Thoracic aorta (tissue), 2 donors: ENCODE measurements at places on chromosomes 5 and 9.

GRCh38 chr5:67805666-67806348, 409.7 kb upstream of the PIK3R1 start:
- no peak for DNase-seq

GRCh38 chr5:22780756-22781155, 72.4 kb downstream of the CDH12 start:
- DNase-seq = no peak

GRCh38 chr9:76835571-76836283, 70.2 kb downstream of the PRUNE2 start:
- no peak for DNase-seq

DNA sequence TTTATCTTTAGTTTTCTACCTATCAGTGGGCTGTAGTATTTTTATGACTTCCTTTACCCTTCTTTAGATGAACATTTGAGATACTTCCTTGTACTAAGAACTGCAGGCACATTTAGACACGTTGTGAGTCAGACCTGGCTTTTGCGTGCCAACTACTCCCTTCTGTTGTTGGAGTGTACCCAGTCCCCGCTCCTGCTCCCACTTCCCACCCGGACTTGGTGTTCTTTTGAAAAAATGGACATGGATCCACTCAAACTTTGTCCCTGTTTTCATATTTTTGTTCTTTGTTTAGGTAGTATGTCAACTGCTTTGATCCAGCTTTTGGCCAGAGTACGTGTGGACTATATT, 60.7 kb downstream of the PARP8 start:
- DNase-seq = peak; percentile 15

- DNase-seq = no peak
Measured at GRCh38 chr5:154435226-154435625, 10.6 kb upstream of the SAP30L start.

DNA sequence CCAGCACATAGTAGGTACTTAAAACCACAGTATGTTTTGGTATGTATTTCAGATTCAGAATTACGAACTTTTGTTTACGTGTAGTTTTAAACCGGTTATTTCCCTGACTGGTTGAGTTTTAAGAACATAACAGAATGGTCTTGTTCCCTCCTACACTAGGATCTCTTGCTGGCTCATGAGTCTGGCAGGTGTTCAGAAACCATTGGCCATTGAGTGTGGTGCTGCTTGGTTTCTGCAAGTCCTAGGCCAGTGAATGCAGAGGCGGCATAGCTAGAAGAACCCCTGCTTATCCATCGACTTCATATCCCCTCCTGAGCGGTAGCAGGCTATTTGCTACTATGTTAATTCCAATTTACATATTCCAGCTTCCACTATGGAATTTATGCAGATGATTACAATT, 65.6 kb downstream of the GPR21 start:
- no peak for DNase-seq

- no peak for DNase-seq
Measured at GRCh38 chr5:159175547-159175946, 33.8 kb downstream of the RNF145 start.

DNA sequence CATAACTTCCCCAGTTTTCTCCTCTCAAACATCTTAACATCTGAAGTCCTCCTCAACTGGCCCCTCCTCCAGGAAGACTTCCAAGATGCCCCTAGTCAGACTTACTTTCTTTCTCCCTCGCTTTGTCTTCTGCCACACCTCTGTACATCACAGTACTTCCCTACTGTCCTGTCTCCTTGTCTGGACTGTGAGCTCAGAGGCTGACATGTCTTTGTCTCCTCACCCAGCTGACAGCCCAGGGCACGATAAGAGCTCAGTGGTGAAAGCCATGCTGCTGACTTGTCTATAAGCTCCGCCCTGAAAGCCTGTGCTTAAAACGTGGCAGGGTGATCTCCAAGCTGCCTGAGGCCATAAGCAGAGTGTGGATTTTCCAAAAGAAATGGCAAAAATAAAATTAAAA, 33.0 kb upstream of the SLC25A51 start:
- no peak for DNase-seq

GRCh38 chr5:107615299-107615817, 55.4 kb downstream of the EFNA5 start:
- DNase-seq = no peak

GRCh38 chr5:124438026-124438902, 308.2 kb downstream of the ZNF608 start:
- DNase-seq = no peak

DNA sequence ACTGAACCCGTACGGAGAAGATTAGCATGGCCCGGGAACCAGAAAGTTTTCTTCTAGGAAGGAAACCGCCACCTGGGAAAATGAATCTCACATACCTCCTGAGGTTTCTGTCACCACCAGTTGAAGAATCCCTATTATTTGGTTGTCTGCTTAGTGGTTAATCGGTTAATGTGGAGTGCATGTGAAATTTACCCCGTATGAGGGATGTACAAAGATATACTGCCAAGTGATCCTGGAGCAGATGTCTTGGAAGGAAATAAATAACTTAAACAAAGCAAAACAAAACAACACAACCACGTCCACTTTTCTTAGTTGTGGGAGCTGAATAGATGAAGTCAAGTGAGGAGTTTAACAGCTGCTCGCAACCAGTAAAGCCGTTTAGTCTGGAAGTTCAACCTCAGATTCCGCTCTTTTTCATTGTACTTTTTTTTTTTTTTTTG, 3.8 kb downstream of the DMRT2 start:
- DNase-seq = no peak

- no peak for DNase-seq
Measured at GRCh38 chr5:108543486-108543885, 161.6 kb upstream of the FBXL17 start.

GRCh38 chr5:164600274-164600673, 1094.9 kb downstream of the MAT2B start:
- no peak for DNase-seq

DNA sequence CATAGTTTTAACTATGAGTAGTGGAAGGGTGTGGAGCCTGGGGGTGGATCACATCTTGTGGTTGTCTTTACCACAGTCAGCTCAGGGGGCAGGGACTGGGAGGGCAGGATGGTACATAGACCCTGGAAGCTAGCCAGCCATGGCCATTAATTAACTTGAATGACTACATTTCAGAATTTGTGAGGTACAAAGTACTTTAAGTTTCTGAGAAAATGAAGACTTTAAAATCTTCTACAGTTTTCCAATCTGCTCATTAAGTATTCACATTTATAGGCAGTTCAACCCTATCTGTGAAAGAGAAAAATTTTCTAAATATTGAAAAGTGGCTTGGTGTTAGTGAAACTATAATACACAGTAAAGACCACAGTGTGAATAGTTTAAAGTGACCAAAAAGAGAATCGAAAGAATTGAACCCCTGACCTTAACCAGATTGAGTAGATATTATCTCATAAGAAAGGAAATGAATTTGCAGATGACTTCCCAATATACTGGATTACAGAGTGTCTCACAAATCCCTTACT, 234.2 kb upstream of the MEF2C start:
- DNase-seq = no peak
